Hematopoietic multipotent progenitor cell (in vitro differentiated cells): ENCODE measurements at places on chromosomes 2 and 18. TPM values are rescaled to one million over a fixed set of nuclear protein-coding genes. Genes with fewer than 3 reads are reported as not detected.

ALPG gene
- total RNA-seq = under 0.01 TPM

- no peak for DNase-seq
Observed at GRCh38 chr2:150165442-150165841, 322.0 kb downstream of the RND3 start.

SLC25A12 gene
- total RNA-seq = 14.0 TPM

- DNase-seq = no peak
Observed at GRCh38 chr2:241603686-241604085, 33.3 kb downstream of the THAP4 start.

- no peak for DNase-seq
Observed at GRCh38 chr2:180540761-180541160, 439.6 kb upstream of the UBE2E3 start.

GRCh38 chr2:219612577-219613286 lies 14.7 kb upstream of the SLC4A3 start:
- peak; percentile 82 for DNase-seq

GRCh38 chr2:96695602-96696001 lies 44.3 kb downstream of the LMAN2L start:
- DNase-seq = no peak

- DNase-seq = no peak
Observed at GRCh38 chr2:233259730-233260129, 8.3 kb downstream of the ATG16L1 start.

GRCh38 chr2:47062681-47063537 lies 92.2 kb downstream of the STPG4 start:
- no peak for DNase-seq

DNA sequence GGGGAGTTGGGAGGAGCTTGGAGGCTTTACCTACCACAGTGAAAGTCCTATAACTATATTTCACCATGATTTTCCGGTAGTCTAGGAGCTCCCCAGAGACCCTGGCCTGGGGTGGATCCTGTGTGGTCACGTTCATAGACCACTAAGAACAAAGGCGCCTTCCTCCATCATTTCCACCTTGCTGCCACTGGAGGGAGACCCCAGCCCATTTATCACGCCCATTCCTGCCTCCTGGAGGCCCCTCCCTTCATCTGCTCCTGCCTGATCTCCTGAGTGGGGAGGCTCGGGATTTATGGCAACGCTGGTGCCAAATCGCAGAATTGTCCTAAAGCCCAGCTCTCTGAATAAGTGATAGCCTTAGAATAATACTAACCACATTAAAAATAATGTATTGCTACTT lies 507.6 kb upstream of the SPHKAP start:
- DNase-seq = no peak

DNA sequence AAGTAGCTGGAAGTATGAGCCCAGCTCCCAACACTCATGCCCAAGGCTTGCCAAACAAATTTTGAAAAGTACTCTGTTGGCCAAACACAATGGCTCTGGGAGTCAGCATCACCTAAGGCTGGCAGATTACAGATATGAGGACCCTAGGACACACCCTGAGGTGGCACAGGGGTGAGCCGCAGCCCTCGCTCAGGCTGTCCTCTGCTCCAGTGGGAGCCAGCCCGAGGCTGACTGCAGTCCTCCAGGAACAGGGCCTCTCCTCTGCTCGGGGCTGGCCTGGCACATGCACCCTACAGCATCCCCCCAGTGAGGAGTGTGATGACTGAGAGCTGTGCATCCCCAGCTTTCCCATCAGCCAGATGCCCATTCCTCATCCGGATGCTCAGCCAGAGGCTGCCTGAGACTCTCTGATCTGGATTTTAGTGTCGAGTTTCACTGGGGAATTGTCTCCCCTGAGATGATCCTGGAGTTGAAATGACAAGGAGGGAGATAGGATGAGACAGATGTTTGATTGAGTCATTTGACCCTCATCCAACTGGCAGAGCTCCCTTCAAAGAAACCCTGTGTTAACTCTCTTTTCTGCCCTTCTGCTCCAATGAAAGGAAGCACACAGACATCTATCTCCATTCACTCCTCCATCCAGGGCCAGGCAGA lies 269.3 kb upstream of the NCKAP5 start:
- no peak for DNase-seq

- no peak for DNase-seq
Observed at GRCh38 chr2:34037157-34037556, 438.1 kb upstream of the FAM98A start.

DNA sequence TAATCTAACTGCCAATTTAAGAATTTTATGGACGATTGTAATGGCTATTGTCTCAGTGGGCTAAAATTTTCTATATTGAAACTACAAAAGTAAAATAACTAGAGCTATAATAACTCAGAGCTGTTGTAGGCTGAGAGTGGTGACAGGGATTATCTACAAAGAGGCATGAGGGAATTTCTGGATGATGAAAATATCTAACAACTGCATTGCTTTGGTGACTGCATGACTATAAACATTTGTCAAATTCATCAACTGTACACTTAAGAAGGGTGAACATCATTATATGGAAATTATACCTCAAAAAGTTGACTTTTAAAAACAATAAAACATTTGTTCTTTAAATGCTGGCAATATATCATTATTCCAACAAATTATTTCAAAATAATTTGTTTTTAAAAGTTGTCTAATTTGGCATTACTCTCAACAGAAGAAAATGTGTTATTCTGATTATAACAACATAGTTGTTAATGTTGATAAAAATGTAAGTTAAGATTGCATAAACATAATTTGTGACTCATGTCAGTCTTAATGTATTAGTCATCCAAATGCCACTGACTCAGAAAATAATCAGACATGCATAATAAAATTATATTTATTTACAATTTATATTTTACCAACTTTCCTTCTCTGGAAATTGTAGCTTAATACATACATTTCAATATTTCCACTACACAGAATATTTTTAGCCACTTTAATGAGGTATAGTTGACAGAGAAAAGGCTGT lies 865.1 kb upstream of the VRK2 start:
- no peak for DNase-seq

DNA sequence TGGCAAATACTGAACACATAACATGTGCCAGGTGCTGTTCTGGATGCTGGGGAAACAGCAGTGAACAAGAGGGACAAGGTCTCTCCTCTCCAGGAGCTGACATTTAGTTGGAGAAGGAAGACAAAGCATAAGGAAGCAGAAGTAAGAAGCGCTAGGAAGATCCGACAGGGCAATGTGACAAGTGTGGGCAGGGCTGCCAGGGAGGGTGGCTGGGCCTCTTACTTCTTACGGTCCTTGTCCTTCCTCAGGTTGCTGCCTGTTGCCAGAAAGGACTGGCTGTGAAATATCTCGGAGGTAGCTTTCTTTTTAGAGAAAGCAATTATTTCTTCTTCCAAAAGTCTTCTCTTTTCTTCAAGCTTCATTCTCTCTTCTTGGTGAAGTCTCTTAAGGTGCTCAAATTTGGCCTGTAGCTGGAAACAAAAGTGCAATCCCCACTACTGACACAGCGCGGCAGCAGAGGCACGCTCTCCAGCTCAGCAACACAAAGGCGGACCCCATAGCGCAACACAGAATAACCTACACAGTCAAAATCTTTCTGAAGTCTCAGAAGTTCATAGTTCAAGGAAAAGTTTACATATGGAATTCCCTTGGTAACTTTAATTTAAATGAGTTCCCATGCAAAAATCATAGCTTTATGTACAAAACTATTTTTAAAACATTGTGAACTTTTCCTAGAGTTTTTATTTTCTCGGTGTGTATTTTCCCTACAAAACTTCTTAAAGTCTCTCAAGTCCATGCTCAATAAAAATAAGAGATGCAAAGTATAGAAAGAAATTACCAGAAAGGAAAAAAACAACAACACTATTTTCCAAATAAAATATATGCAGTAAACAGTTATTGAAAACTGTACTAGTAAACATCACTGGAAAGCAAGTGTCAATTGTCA lies 67.7 kb downstream of the SEPTIN10 start:
- DNase-seq = peak; percentile 51

GRCh38 chr18:72342933-72343332 lies 201.2 kb downstream of the CBLN2 start:
- DNase-seq = no peak

CIDEA gene
- total RNA-seq = not detected

- no peak for DNase-seq
Observed at GRCh38 chr2:117401582-117401981, 412.9 kb upstream of the DDX18 start.

POTEC gene
- not detected for total RNA-seq

- DNase-seq = peak; percentile 36
Observed at GRCh38 chr18:31603315-31603714, 11.6 kb downstream of the TTR start.

GRCh38 chr2:199464606-199465352 lies 7.0 kb upstream of the SATB2 start:
- peak; percentile 37 for DNase-seq

KCNS3 gene
- total RNA-seq = not detected

GRCh38 chr2:38499548-38500282 lies 103.0 kb downstream of the HNRNPLL start:
- no peak for DNase-seq

CACNB4 gene
- 0.54 TPM for total RNA-seq

DNA sequence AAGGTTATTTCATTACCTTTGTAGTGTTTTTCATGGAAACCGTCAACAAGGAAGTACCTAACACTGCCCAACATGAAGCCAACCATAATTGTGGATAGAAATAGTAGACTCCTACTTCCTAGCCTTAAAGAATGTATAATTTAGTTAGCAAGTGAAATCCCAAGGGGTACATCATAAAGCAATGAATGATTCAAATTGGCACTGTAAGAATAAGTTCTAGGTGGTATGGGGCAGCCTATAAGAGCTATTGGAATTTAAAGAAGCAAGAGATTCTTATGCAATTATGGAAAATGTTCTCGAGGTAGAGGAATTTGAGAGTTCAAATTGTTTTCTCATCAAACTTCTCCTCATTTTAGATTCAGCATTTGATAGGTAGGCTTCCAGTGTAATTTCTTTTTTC lies 157.9 kb downstream of the FMNL2 start:
- DNase-seq = no peak

GRCh38 chr2:27992787-27993401 lies 102.4 kb downstream of the BABAM2 start:
- DNase-seq = no peak

DNA sequence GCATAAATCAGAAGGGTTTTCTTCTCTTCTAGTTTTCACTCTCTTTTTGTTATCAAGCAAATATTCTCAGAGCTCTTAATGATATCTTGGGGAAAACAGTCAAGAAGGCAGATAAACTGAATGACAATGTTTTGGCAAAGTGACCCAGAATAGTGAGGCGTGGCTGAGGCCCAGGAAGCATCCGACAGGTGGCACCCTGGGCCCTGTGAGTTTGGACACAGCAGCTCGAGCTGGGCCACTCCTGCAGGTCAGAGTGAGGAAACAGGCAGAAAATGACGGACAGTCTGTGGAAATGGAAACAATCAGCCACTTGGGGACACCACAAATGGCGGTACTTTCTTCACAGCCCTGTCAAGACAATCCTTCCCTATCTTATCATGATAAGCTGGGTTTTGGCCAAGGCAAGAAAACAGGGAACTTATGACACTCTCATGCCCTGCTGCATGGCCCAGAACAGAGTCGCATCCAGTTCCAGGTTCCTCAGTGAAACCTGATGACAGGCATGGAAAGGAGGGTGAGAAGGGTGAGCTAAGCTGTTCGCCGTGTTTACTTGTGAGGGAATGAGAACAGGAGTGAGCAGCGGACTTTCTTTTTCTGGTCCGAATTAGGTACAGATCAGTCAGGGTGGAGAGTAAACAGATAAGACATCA lies 32.1 kb downstream of the MRPL44 start:
- no peak for DNase-seq

GPR35 gene
- 7.8 TPM for total RNA-seq

DNA sequence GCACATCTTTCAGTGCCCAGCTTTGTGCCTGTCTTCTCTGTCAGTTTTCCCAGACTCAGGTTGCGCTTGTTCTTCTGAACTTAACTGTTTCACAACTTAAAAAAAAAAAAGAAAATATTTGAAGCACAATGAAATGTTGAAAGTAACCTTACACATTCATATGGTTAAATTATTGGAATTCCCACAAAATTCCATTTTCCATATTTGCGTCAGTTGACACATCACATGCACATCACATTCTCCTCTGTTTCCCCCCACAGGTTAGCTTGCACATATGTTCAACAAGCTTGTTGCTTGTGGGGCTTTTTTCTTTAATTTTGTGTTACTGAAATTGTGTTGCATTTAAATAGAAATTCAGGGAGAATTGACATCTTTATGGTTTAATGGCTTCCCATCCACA lies 8.3 kb downstream of the MYO1B start:
- no peak for DNase-seq

GRCh38 chr2:127134235-127134634 lies 27.3 kb upstream of the BIN1 start:
- no peak for DNase-seq

CD207 gene
- not detected for total RNA-seq

DNA sequence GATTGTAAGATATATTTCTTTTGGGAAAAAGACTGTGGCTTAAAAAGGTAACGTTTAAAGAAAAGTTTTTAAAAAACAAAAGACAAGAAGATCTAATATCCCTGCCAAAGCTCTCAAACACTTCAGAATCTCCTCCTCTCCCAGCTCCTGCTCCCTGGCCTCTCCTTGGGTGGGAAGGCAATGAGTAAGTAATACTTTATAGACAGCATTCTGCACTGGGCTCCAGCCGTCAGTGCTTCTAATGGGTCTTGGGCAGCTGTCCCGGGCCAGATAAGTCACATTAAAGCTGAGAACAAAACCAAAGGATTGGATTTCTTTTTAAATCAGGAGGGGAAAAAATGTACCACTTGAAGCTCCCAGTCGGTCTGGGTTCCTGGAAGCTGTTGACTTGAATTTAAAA lies 133.7 kb downstream of the ALPK2 start:
- DNase-seq = no peak

DNA sequence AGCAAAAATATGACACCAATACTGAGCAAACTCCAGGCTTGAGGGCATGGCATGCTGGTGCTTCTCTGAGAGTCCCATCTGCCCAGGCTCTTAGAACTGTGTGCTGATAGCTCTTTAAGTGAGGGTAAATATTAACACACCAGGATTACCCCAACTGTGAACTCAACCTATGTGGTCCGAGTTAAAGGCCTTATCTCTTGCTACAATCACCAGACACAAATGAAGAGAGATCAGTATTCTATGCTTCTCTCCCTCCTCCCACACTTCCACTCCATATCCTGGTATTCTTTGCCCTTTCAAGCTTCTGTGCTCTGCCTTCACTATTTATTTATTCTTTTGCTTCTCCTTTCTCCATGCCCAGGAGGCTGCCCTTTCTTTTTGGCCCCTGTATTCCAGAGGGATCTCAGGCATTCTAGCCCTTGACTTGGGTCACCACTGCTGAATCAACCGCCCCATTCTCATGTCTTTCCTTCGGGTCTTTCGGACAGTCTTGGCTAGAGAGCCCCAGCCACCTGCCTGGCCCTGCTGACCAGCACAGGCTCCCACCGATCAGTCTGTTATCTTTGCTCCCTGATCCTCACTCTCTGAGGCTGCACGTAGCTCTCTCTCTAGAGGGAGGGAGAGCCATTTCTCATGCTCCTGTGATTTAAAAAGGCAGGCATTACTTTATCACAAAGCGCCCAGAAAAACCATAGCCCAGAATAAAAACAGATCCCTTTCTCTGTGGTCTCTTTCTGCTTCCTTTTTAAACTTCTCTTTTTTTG lies 17.2 kb upstream of the HK2 start:
- no peak for DNase-seq
